ENCODE measurements at places on chromosomes 6 and 20.

DNA sequence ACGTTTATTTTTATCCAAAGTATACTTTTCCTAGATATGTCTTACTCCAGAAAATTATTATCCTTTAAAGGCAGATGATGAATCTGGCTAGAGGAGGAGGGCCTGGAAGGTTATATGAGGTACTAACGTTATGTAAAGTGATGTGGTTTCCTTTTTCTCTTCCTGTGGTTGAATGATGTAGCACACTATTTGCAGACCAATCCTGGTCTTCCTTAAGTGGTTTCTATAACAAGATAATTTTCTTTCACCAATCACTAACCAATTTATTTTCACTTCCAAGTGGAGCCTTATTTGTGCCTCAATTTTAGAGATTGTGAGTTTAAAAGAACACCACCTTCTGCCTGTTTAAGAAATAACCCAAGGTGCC is 154.6 kb upstream of the SOX4 start:
- peak; percentile 26 for DNase-seq

- no peak for DNase-seq
Measured at GRCh38 chr6:142906945-142907470, 38.0 kb downstream of the HIVEP2 start.

DNA sequence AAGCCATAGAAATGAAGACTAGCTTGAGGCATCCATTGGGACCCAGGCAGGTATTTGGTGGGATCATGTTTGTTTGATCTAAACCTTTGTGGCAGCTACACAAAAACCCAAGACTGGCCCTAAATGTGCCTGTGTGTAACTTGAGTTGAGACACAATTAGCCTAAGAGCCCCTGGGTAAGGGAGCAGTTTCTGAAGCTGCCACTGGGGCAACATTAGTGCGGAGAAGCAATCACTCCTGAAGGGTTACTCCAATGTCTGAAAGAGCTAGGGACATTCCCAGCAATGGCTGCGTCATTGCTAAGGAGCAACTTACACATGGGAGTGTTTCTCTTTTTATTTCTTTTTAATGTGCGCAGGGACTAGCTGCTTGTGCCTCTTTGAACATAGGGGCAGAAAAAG is 67.9 kb upstream of the EEF1E1 start:
- DNase-seq = no peak

- DNase-seq = no peak
Measured at GRCh38 chr6:137246791-137247202, 27.6 kb upstream of the IFNGR1 start.

GRCh38 chr6:158279615-158280014 is 32.6 kb upstream of the TULP4 start:
- no peak for DNase-seq

DNA sequence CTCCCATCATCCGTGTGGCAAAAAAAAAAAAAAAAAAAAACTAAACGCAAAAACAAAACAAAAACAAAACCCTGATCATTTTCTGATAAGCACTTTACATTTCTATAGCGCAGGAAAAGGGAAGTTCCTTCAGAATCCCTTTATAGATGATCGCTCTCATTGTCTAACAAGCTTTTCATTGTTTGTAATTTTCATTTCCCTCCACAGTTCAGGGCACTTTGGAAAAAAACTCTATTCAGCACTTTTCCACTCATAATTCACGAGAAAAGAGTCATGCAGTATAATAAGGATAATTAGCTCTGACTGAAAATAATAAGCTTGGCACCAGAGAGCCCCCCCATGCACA is 89.4 kb upstream of the ATXN1 start:
- DNase-seq = no peak

- no peak for DNase-seq
Measured at GRCh38 chr6:1775441-1775840, 165.7 kb downstream of the FOXC1 start.

GRCh38 chr20:63967330-63968135 is 2.2 kb downstream of the ZNF512B start:
- DNase-seq = no peak

DNA sequence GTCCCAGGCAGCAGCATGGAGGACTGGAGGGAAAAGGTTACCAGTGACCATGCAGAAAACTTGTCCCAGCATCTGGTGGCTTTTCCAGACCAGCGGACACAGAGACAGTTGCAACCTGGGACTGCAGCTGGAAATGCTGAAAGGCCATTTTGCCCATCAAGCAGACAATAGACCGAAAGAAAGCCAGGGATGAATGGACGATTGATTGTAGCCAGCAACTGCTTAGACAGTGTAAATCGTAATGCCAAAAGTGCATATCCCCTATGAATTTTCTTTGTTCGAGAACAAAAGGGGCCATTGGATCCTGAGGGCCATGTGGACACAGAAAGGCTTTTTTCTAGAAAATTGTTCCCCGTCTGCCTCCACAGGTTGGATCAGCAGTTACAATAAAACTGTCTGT is 115.7 kb downstream of the MBOAT1 start:
- no peak for DNase-seq

- no peak for DNase-seq
Measured at GRCh38 chr6:14924126-14925024, 321.5 kb upstream of the JARID2 start.

DNA sequence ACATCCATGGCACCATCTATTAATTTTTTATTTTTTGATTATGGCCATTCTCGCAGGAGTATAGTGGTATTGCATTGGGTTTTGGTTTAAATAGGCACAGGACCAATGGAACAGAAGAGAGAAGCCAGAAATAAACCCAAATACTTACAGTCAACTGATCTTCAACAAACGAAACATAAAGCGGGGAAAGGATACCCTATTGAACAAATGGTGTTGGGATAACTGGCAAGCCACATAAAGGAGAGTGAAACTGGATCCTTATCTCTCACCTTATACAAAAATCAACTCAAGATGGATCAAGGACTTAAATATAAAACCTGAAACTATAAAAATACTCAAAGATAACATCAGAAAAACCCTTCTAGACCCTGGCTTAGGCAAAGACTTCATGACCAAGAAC is 25.3 kb upstream of the RUNX2 start:
- no peak for DNase-seq

DNA sequence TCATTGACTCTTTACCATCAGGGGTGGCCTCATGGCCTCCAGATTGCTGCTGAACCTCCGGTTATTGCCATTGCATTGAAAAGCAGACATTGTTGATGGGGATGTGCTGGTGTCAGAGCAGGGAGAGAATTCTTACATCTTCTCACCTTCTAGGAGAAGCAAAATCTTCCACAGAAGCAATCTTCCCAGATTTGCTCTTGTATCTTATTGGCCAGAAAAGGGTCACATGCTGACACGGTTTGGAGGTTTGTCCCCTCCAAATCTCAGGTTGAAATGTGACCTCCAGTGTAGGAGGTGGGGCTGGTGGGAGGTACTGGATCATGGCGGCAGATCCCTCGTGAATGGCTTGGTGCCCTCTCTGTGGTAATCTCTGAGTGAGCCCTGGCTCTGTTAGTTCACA is 10.7 kb downstream of the TP53RK start:
- no peak for DNase-seq

DNA sequence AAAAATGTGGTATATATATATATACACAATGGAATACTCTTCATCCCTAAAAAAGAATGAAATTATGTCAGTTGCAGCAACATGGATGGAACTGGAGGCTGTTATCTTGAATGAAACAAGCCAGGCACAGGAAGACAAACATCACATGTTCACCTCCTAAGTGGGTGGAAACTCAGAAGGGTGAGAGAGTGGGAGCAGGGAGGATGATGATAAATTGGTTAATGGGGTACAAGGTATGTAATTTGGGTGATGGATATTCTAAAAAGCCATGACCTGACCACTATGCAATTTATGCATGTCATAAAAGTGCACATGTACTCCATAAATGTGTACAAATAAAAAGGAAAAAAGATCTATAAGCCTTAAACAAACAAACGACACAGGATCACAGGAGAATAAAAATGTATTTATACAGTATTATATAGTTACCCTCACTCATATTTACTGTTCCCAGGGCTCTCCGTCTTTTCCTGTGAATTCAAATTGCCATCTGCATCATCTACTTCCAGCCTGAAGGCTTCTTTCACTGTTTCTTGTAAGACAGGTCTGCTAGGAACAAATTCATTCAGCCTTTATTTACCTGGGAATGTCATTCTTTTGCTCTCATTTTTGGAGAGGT is 89.8 kb downstream of the SYNDIG1 start:
- DNase-seq = no peak

DNA sequence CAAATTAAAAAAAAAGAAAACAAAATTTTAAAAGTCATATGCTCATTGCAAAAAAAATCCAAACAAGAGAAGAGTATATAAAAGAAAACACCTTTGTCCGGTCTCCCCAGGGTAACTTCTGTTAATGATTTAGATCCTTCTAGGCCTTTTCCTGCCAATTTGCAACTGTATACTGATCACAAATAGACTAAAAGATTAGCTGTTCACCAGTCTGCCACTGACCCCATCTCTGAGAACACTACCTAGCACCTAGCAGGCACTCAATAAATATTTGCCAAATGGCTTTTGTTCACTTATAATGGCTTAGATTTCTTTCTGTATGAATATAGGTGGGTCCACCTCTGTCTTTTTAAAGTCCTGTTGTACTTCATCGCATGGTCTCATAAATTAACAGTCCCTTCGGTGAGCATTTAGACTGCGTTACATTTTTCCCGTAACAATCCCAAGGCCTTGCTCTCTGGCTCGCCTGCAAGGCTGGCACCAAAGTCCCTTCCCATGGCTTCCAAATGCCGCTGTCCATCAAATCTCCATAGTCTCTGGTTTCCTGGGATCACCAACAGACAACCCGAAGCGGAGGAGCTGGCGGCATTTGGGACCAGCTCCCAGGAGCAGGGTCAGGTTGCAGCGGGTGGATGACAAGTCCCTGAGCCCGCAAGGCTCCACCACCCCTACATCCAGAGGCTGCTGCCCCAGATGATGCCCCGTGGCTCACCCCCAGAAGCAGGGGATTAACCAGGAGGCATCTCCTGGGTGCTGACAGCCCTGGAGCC is 11.8 kb downstream of the JPH2 start:
- no peak for DNase-seq

GRCh38 chr20:49790077-49790798 is 22.4 kb upstream of the SLC9A8 start:
- DNase-seq = peak; percentile 82

DNA sequence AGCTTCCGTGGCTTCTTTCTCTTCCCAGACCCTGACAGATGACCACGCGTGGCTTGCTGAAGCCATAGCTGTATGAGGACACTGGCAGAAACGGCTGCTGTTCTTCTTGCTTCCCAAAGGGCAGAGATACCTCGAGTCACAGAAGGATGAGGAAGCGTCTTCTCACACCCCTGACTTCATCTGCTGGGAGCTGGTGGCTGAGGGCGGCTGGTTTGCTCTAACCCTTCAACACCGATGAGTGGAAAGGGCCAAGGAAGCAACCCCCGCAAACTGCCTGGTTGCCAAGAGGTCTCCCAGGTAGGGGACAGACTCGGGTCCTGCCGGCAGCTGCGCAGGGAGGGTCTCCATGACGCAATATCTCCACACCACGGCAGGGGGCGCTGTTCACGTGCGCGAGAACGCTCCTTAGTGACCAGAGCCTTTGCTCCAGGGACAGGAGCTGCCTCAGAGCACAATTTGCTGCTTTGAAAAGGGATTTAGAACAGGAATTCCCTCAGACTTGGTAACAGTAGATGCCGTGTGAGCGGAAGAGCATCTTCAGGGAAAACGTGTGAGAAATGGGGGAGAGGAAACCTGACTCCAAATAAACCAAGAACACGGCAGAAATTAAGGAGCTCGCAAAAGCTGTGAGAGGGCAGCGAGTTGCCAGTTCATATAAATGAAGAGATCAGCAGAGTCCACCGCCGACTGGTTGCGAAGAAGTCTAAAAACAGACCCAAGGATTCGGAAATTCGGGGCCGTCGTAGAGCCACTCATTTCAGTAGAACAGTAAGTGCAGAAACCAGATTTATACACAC is 80.2 kb downstream of the ERMARD start:
- DNase-seq = peak; percentile 24

- no peak for DNase-seq
Measured at GRCh38 chr20:51211191-51211590, 188.3 kb upstream of the KCNG1 start.

- DNase-seq = peak; percentile 7
Measured at GRCh38 chr20:44247586-44248409, 690 bp downstream of the GDAP1L1 start.

DNA sequence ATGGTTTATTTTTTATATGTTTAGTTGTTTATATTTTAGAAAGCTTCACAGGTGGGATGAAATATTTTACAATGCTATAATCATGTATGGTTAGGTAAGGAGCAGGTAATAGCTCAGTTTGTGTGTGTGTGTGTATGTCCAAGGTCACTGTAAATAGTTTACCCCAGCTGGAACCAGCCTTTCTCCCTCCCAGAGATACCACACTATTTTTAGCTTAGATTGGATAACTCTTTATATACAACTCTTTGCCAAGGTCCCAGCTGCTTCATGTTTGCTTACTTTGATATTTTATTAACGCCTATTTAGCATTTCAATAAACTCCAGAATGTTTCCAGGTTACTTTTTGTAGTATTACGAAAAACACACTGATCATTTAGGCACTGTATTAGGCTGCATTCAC is 1.8 kb upstream of the PEX7 start:
- no peak for DNase-seq

DNA sequence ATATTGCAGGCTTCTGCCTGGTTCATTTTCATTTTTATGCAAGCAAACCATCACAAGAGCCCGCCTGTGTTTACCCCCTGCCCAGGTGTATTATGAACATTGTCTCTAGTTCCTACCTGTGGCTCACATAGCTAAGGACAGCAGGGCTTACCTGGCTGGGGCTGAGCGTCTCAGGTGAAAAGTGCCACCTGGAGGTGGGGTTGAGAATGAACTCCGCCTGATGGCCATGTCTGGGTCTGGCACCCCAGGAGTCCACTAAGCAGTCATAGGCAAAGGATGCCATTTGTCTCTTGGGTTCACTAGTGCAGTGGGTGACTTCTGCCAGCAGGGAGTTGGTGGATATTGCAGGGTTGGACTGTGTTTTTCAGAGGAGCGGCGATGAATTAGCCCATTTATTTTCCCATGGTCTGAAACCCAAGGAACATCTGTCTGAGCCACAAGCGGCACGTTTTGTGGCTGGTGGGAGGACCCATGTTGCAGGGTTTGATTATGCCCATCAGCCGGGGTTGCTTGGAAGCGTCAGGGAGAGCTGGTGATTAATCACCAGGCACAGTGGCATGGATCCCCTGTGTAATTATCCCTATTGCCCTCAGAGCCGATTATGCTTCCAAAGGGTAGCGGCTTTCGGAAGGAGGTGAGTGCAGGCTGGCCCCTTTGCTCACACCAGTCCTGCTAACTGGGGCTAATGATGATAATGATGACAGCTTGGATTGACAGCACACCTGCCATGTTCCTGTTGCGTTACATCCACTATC is 92.1 kb downstream of the CDH26 start:
- DNase-seq = no peak

- no peak for DNase-seq
Measured at GRCh38 chr20:5910186-5910585, 40.1 kb downstream of the TRMT6 start.

- DNase-seq = no peak
Measured at GRCh38 chr20:2152317-2152716, 50.7 kb downstream of the STK35 start.

DNA sequence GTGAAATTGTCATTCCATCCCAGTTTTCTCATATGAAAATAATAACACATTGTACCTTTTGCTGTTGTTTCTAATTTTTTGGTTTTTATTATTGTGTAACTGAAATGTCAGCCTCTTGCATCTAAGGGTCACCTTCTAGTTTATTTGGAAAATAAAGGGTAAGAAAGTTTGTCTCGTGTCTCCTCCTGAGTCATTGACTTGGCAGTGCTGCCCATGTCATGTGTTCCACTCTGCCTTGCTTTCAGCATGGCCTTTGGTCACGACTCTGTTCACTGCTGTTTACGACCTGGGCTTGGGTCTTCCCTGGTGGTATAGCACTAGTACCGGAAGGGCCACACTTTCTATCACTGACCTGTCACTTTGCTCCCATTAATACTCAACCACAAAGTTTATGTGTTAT is 171.4 kb upstream of the RSPO3 start:
- DNase-seq = peak; percentile 33
